Coronary artery (tissue), 2 donors: ENCODE measurements at places on chromosomes 4 and X.

DNA sequence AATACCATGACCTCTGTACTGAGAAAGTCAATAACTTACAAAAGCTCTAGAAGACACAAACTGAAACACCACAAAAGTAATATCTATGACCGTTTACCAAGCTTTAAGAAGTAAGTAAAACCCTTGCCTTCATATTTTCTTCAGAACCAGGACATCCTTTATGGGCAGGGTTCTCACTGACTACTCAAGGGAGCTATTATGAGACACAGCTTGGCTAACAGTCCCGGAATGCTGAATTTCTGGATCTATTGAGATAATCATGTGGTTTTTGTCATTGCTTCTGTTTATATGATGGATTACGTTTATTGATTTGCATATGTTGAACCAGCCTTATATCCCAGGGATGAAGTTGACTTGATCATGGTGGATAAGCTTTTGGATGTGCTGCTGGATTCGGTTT, 19.9 kb upstream of the CDS1 start:
- DNase-seq: no peak

- no peak for DNase-seq
Measured at GRCh38 chr4:24988776-24989175, 42.0 kb downstream of the LGI2 start.

- DNase-seq: no peak
Measured at GRCh38 chrX:120144178-120144844, 14.1 kb upstream of the RHOXF2 start.

DNA sequence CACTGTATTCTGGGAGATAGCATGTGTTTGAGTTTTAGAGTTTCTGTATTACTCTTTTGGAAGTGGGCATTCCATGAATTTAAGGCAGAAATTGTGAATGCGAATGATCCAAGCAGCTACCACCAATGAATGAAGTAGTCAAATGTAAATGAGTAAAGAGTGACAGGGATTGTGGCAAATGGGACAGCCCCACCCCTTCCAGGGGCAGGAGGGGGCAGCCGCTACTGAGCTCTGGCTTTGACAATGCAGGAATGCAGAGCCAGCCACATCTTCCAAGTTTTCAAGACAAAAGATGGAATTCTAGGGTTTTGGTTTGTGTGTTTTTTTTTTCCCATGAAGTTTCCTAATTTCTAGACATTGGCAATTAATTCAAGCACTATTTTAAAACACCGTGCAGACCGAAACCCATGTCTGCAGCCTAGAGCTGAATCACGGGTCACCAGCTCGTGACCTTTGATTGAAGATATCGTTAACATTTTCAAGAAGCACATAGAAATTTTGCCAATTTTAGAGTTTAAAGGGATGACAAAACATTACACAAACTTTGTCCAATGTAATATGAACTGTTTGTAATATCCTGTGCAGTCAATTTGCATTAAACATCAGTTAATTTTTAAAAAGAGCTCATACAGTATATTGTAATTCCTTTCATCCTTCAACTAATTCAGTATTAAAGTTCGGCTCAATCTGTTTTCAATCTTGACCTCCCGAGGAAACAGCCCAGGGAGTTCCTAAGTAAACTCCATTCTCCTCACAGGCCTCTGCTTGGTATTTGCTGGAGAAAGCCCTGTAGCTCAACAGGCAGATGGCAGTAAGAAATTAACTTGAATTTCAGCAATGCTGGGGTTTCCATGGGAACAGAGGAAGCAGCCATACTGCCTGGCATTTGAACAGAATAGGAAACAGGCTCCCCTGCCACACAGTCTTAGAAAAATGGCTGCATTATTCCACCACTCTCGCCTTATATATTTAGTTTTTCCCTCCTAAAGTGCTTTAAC, 83.4 kb downstream of the UCHL1 start:
- DNase-seq: no peak

- DNase-seq: no peak
Measured at GRCh38 chrX:155028877-155029291, 2.2 kb downstream of the FUNDC2 start.

GRCh38 chr4:3671571-3672464, 94.4 kb upstream of the ADRA2C start:
- DNase-seq: no peak

DNA sequence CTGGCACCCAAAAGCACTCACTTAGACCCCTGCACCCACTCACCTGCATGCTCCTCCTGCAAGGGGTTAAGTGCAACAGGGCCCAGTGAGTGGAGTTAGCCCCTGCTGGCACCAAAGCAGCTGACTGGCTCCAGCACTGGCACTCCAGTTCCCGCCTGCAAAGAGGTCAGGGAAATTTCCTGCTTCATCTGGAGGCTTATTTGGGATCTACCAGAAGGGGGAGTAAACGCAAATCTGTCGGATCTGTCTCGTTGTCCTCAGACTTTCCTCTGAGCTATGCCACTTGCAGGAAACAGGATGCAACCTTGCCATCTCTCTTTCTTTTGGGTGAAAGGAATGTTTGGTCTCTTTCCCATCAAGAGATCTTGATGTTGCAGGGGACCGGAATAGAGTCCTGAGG, 435.6 kb downstream of the PCDH10 start:
- no peak for DNase-seq

DNA sequence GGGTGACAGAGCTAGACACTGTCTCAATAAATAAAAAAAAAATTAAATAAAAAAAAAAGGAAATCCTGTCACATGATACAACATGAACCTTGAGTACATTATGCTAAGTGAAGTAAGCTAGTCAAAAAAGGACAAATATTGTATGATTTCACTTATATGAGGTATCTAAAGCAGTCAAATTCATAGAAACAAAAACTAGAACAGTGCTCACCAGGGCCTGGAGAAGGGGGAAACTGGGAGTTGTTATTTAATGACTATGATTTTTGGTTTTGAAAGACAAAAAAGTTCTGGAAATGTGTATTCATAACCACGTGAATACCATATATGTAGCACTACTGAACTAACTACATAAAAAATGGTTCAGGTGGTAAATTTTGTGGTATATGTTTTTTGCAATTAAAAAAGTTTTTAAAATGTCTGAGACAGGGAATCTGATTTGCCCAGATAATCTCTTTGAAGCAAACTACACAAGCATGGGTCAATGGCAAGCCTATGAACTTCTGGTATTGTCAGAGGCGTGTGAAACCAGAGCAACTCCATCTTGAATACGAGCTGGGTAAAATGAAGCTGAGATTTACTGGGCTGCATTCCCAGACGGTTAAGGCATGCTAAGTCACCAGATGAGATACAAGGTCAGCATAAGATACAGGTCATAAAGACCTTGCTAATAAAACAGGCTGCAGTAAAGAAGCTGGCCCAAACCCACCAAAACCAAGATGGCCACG, 42.3 kb downstream of the ANAPC10 start:
- no peak for DNase-seq
